HFFc6 (cell line): ENCODE measurements at places on chromosomes 1 and 21. TPM values are rescaled to one million over a fixed set of nuclear protein-coding genes. Genes with fewer than 3 reads are reported as not detected.
A peak's percentile ranks its signal among the peaks of the same experiment; 100 is the strongest.

- peaks cover 19% of the 10 kb centered on the region; the same call in 1 of the 2 replicates for H3K36me3 ChIP-seq
- H3K27ac ChIP-seq, result no peak overlapping the region
- no peaks in the 10 kb centered on the region; the same call in 1 of the 2 replicates for H3K27me3 ChIP-seq
- no peak overlapping the region for H3K4me3 ChIP-seq
- no peak for DNase-seq
Measured at GRCh38 chr1:32848354-32849063, 22.2 kb downstream of the FNDC5 start.

DNA sequence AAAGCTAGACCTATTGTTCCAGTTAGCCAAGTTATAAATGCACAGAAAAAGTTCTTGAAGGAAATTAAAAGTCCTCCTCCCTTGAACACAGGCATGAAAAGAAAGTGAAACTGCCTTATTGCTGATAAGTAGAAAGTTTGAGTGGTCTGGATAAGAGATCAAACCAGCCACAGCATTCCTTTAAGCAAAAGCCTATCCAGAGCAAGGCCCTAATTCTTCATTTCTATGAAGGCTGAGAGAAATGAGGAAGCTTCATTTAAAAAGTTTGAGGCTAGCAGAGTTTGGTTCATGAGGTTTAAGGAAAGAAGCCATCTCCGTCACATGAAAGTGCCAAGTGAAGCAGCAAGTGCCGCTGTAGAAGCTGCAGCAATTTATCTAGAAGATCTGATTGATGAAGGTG is 2.7 kb upstream of the SSX2IP start:
- H3K4me3 ChIP-seq, result no peak overlapping the region
- no peak for DNase-seq
- H3K27me3 ChIP-seq, result peaks cover 2% of the 10 kb centered on the region
- peaks cover 52% of the 10 kb centered on the region for H3K4me1 ChIP-seq
- H3K36me3 ChIP-seq, result peaks cover 21% of the 10 kb centered on the region
- H3K27ac ChIP-seq, result no peak overlapping the region

DNA sequence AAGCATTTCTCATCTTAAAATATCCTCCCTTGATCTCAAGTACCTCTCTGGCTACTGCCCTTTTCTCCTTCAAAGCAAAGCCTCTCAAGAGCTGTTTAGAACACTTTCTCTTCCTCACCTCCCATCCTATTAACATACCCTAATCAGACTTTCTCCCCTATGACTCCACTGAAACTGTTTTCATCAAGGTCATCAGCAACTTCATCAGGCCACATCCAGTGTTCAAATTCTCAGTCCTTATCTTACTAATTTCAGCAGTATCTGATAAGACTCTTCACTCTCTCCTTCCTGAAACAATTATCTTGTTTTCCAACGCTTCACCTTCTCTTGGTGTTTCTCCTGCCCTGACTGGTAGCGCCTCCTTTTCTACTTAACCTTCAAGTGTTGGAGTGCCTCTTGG is 1.5 kb upstream of the RAP1A start:
- peaks cover 31% of the 10 kb centered on the region for H3K4me1 ChIP-seq
- H3K27ac ChIP-seq, result no peak overlapping the region

GRCh38 chr1:63968663-63969440 is 195.0 kb downstream of the ROR1 start:
- DNase-seq, result peak; percentile 57
- H3K27me3 ChIP-seq, result no peaks in the 10 kb centered on the region; the same call in 1 of the 2 replicates
- 0 out of 2 replicates have a peak, but pooled peaks cover 5% of the 10 kb centered on the region for H3K36me3 ChIP-seq
- no peak overlapping the region for H3K27ac ChIP-seq
- H3K4me3 ChIP-seq, result no peak overlapping the region; the same call in 1 of the 2 replicates

GRCh38 chr21:27839512-27840115 is 872.7 kb upstream of the ADAMTS5 start:
- no peak overlapping the region for H3K27ac ChIP-seq
- no peaks in the 10 kb centered on the region for H3K27me3 ChIP-seq
- DNase-seq, result no peak
- no peaks in the 10 kb centered on the region for H3K36me3 ChIP-seq
- no peaks in the 10 kb centered on the region for H3K4me1 ChIP-seq

GRCh38 chr1:90114521-90115141 is 119.7 kb downstream of the ZNF326 start:
- H3K27me3 ChIP-seq, result peaks cover 2% of the 10 kb centered on the region
- peak; percentile 52 for DNase-seq
- no peak overlapping the region for H3K4me3 ChIP-seq
- no peaks in the 10 kb centered on the region for H3K4me1 ChIP-seq
- no peak overlapping the region for H3K27ac ChIP-seq

DNA sequence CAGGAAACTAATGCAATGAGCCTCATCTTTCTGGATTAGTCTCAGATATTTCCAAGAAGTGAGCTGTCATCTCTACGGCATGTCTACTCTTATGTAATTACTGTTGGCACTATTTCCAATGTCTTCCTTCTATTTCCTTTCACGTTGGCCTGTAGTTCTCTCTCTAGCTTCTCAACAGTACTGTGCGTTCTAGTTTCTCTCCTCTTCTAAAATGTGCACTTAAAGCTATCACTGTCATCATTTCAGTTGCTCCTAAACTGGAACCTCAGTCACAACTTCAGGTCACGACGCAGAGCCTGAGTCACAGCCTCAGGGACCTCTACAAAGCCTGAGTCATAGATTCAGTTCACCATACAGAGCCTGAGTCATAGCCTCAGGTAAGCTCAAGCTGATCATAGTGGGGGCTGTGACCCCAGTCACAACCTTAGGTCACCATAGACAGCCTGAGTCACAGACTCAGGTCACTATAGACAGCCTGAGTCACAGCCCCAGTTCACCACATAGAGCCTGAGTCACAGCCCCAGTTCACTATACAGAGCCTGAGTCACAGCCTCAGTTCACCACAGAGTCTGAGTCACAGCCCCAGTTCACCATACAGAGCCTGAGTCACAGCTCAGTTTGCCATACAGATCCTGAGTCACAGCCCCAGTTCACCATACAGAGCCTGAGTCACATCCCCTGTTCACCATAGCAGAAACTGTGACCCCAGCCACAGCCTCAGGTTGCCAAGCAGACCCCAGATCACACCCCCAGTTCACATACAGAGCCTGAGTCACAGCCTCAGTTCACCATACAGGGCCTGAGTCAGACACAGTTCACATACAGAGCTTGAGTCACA is 13.0 kb downstream of the WNT9A start:
- H3K4me1 ChIP-seq, result peaks cover 10% of the 10 kb centered on the region
- H3K4me3 ChIP-seq, result no peak overlapping the region
- peak overlapping the region; percentile 68 for H3K27ac ChIP-seq

DNA sequence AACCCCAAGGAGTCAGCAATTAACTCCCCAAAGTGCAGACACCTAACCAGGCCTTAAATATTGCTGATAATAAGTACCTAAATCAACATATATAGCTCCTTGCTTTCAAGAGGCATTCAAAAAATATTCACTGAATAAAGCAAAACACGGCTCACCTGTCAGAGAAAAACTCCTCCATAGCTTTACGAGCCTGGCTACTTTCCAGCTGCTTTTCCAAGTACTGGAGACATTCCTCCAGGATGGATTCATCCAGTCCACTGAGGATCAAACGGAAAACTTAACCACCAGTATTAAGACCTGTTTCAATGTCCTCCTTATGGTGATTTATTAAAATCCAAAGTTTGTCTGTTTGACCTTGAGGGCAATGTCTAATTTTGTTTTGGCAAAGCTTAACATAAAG is 44.6 kb downstream of the UBR4 start:
- peaks cover 59% of the 10 kb centered on the region for H3K4me1 ChIP-seq
- peaks cover 69% of the 10 kb centered on the region for H3K36me3 ChIP-seq
- H3K4me3 ChIP-seq, result no peak overlapping the region; the same call in 1 of the 2 replicates
- DNase-seq, result peak; percentile 19
- H3K27me3 ChIP-seq, result no peaks in the 10 kb centered on the region

DNA sequence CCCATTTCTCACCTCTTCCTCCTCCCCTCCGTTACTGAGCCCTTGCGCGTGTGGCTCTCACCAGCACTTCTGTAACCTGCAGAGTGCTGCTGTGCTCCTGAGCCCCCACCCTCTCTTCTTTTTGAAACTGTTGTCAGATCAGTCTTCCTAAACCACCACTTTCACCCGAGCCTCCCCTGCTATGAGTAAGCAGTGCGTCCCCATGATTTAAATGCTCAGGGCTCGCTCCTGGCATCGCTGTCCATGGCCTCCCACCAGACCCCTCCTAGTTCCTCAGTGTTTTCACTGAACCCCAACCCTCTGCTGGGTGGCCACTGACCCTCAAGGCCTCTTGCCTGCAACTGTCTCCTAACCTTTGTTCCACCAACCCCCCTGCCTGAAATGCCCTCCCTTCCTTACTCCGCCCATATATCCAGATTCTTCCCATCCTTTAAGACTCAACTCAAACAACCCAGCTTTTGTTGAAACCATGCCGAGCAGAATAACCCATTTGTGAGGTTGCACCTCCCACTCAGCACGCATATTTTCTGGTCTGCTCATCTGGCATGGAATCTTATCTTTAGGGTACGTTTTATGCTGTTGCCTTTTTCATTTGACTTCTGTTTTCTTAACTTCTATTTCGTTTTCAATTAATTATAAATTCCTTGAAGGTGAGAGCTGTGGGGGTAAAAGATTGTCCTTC is 64.5 kb upstream of the FAM3B start:
- DNase-seq, result peak; percentile 12
- H3K4me3 ChIP-seq, result 0 out of 2 replicates have a peak overlapping the region, but pooled peaks have one; percentile 9
- H3K36me3 ChIP-seq, result peaks cover 41% of the 10 kb centered on the region
- peak overlapping the region; percentile 56; the same call in 1 of the 2 replicates for H3K27ac ChIP-seq

DNA sequence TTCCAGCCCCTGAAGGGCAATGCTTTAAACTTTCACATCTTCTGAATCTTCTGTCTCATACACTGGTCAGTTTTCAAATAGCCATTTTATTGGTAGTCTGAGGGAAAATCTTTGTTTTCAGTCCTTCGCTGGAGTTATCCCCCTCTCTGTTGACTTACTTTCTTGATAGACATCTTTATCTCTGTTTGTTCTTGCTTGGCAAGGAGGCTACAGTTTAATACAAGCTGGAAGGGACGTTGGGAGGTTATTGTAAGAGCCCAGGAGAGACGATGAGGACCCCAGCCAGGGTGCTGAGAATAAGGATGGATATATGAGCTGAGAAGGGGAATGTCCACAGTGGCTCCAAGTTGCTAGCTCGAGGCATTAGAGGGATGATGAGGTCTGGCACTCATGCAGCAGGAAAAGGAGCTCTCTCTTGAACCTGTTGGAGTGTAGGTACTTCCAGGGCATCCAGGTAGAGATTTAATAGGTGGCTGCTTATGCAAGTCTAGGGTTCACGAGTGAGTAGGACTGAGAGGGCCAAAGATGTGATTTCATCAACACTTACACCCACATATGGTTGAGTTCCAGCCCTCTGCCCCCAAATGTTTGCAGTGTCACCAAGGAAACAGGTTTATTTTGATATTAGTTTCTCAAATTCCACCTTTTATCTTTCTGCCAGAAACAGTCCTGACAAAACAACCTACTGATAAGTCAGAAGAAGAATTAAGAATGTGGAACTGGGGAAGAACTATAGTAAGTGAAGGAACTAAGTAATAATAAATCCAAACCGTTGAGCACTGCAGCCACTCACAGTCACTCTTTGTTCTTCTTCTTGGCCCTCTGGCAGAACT is 237.3 kb upstream of the PROX1 start:
- H3K27ac ChIP-seq, result no peak overlapping the region
- DNase-seq, result no peak
- H3K4me3 ChIP-seq, result no peak overlapping the region
- H3K27me3 ChIP-seq, result peaks cover 2% of the 10 kb centered on the region; the same call in 1 of the 2 replicates
- no peaks in the 10 kb centered on the region for H3K4me1 ChIP-seq
- H3K36me3 ChIP-seq, result no peaks in the 10 kb centered on the region; the same call in none of the 2 replicates

DNA sequence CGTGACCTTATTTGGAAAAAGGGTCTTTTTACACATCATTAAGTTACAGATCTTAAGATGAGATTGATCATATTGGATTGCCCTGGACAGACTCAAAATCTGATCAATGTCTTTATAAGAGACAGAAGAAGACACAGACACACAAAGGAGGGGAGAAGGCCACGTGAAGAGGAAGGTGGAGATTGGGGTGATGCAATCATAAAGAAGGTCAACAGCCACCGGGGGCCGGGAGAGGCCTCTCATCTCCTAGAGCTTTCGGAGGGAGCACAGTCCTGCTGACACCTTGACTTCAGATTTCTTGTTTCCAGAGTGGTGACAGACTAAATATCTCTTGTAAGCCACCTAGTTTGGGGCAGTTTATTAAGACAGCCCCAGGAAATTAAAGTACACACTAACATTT is 204.6 kb upstream of the CSF3R start:
- H3K36me3 ChIP-seq, result no peaks in the 10 kb centered on the region
- no peaks in the 10 kb centered on the region for H3K4me1 ChIP-seq
- no peak overlapping the region for H3K4me3 ChIP-seq
- H3K27ac ChIP-seq, result no peak overlapping the region

- no peaks in the 10 kb centered on the region for H3K36me3 ChIP-seq
- no peaks in the 10 kb centered on the region for H3K4me1 ChIP-seq
- no peak for DNase-seq
- H3K4me3 ChIP-seq, result no peak overlapping the region
- H3K27ac ChIP-seq, result no peak overlapping the region
Measured at GRCh38 chr1:237429252-237429651, 387.3 kb downstream of the RYR2 start.

GRCh38 chr1:59619557-59619956 is 195.2 kb upstream of the HOOK1 start:
- H3K4me3 ChIP-seq, result no peak overlapping the region
- no peak for DNase-seq
- H3K36me3 ChIP-seq, result no peaks in the 10 kb centered on the region

GRCh38 chr1:176994931-176995596 is 169.4 kb downstream of the ASTN1 start:
- no peak overlapping the region for H3K4me3 ChIP-seq
- H3K36me3 ChIP-seq, result no peaks in the 10 kb centered on the region
- no peaks in the 10 kb centered on the region; the same call in 1 of the 2 replicates for H3K27me3 ChIP-seq
- no peak overlapping the region for H3K27ac ChIP-seq
- no peak for DNase-seq

PAQR6 gene
- total RNA-seq, result 0.45 to 0.72 TPM (median 0.69 TPM) in 3 replicates

PRDM16 gene
- not detected in 3 replicates for total RNA-seq

ECM1 gene
- total RNA-seq, result 34.9 and 46.5 TPM in 2 replicates

KCNA3 gene
- not detected in 2 replicates for total RNA-seq

PKP1 gene
- total RNA-seq, result not detected in 2 replicates
